Large intestine (tissue), 12 donors: ENCODE measurements at places on chromosomes 3 and 15. TPM values are rescaled to one million over a fixed set of nuclear protein-coding genes. Genes with fewer than 3 reads are reported as not detected.

- DNase-seq, result no peak
Observed at GRCh38 chr15:70513819-70514218, 249.5 kb downstream of the UACA start.

The FSTL1 gene
- 190 TPM for polyA plus RNA-seq

The TMC3 gene
- polyA plus RNA-seq, result 6.2 TPM

The WDR53 gene
- polyA plus RNA-seq, result 9.2 TPM

DNA sequence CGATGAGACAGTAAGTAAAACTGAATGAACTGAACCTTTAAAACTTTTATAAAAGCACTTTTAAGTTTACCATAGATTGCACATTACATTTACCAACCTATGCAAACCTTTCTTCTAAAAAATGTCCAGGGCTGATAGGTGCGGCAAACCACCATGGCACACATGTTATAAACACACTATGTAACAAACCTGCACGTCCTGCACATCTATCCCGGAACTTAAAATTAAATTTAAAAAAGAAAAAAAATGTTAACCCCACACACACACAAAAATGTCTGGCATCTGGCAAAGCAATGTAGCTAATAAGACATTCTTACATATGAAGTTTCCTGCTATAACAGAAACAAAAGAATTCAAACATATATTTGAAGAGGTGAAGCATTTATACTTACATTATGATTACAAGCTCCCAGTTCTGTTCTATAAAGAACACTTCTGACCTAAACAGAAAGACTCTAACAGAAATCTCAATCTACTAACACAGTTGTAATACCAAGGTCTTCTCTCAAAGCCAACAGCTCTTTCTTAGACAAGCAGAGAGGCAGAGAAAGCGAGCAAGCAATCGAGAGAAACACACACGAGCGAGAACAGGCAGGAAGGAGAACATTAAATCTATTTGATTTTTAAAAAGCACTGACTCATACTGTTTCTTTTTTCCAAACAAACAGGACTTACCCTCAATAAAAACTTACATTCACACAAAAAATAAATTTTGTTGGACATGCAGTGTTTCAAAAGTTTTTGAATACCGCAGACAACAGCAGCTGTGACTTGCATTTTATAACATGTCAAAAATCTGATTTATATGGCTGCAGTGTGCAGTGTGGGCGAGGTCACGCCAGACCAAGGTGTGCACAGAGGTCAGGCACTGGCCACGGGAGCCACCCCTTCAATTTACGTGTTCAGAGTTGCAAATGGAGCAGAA lies at the start of gene NRG4:
Gene NRG4 (minus strand): TSS at position 798 of the 925 bp plus-strand sequence. CDS start 1,194 bp downstream, outside the sequence.
- peak; percentile 2 for DNase-seq

- no peak for DNase-seq
Observed at GRCh38 chr15:100580414-100580813, 21.6 kb downstream of the LINS1 start.

DNA sequence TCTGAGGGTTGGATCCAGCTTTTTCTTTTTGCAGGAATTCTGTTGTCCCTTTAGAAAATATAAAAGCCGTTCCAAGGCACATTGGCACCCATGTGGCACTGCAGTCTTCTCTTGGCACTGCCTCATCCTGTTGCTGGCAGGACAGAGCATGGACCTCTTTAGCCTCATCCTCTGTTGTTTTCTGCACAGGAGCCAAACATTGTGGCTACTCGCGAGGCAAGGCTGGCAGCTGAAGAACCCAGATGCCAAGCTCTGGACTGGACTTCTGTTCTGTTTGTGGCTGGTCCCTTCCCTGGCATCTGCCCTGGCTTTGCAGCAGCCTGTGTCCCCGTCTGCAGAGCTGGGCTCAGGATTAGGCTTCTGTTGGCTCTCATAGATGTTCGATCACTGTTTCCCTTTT lies 224.7 kb upstream of the TBC1D5 start:
- DNase-seq, result no peak

DNA sequence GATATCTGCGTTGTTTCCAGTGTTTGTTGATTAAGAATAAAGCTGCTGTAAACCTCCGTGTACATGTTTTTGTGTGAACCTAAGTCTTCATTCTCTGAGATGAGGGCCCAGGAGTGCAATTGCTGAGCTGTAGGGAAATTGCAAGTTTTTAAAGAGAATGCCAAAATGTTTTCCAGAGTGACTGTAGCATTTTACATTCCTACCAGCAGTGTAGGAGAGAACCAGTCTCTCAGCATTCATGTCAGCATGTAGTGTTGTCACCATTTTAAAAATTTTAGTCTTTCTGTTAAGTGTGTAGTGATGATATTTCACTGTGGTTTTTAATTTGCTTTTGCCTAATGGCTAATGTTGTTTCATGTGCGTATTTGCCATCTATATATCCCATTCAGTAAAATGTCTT lies 3.4 kb upstream of the MGLL start:
- DNase-seq, result no peak

GRCh38 chr15:95405447-95405846 lies 925.1 kb upstream of the NR2F2 start:
- DNase-seq, result no peak

DNA sequence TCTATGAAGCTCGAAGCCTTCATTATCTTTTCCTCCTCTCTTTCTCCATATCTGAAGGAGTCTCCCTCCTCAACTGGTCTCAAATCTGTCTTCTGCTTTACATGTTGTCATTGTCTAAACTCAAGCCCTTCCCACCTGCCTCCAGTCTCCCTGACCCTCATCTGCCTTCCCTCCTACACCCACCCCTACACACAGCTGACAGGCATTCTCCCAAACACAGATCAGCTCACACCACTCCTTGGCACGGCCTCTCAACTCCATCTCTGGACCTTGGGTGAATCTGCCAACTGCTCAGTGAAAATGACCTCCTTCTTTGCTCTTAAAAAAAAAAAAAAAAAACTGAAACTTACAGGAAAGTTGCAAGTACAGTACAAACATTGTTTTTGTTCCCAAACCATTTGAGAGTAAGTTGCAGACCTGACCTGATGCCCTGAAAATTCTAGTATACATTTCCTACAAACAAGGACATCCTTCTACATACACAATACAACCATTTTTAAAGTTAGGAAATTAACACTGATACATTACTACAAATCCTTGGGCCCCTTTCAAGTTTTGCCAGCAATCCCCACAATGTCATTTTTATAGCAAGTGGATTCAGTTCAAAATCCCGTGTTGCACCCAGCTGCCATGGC lies 49.4 kb upstream of the UBE2E1 start:
- no peak for DNase-seq

DNA sequence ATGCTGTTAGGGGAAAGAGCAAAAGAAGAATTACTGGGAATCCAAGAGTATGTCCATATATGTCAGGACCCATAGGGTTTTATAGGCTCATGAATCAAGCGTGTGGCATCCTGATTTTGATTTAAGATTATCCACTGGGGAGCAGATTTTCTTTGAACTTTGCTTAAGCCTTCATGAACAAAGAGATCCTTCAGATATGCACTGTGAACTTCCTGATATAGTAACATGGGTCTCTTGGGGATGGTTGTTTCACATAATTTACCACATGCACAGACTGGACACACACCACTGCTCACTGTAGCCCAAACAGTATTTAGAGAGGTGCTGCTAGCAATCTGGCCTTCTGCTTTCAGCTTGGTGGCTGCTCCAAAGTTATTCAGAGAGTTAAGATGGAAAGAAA lies 200.9 kb upstream of the ZPLD1 start:
- DNase-seq, result no peak

The PTX3 gene
- 9.2 TPM for polyA plus RNA-seq

The MKRN2OS gene
- polyA plus RNA-seq, result 5.1 TPM

DNA sequence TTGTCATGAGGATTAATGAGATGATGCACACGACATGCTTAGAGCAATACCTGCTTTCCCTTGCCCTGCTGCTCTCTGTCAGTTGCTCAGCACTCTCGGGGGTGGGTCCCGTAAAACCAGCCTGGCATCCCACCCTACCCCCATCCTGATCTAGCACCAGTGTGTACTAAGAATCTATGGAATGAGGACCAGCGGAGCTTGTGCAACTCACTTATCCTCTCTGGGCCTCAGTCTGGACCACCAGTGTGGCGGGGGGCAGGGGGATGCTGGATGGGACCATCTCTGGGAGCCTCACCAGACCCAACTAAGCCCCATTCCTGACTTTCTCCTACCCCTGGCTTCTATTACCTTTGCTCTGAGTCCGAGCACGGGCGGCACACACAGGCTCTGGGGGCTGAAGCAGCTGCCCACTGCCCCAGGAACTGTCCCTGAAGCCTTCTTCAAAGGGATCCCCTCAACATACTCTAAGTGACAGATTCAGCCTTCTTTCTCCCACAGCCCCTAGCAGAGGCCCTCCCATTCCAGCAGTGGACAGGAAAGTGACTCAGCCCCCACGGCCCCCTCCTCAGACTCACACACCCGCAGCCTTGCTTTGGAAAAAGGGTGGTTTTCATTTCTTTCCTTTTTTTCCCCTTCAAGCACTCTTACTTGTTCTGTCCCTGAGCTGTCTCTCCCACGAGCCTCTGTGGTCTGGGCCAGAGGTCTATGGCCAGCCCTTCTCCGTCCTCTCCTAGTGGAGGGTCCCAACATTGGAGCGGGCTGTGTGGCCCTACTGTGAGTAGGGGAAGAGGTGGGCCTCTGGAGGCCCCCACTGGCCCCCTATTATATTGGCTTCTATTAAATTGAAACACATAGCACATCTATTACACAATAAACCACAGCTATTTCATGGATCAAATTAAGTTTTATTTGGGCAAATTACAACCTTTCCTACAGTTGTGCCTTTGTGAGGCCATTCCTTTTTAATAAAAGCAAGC lies 100.3 kb downstream of the SMAD6 start:
- DNase-seq, result no peak

DNA sequence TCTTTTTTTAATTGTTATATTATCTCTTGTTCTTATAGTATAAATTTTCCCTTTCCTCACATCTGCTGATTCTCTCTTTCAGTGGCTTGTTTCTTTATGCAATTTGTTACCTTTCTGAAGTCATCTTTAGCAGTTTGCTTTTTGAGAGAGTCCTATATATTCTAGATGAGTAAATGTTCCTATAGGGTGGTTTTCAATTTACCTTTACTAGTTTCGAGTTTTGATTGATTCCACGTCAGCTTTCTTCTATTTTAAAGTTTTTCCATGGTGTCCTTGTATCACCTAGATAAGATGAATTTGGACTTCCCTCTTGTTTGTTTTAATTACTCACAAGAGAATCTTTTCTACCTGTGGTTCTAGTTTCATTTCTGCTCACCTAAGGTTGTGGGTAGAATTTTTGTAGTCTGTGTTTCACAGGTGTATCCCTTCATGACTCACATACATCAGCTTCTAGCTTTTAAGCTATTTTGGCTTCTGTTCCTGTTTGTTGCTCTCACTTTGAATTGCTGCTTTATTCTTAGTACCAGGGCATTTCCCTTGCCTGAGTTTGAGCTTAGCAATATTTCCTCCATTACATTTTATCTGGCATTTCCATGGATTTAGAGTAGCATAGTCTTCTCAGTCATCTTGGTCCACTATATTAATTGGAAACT lies 6.4 kb downstream of the TEX9 start:
- DNase-seq, result peak; percentile 4
